ENCODE measurements at places on chromosomes 11 and 22.

DNA sequence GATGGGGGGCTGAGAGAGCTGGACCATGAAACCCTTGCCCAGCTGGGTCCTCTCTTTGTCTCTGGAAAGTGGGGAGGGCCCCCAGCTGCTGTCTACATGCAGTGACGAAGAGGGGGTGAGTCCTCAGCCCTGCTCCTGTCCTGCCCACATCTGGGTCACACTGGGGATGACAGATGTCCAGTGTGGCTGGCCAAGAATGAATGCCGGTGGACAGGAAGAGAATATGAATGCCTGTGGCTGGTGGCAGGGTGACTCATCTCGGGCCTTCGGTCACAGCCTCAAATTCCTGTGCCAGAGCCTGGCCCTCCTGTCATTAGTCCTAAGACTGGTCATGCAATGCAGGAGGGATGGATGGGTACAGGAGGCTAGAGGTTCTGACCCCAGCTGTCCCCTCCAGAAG lies 2.2 kb upstream of the PNPLA3 start:
- DNase-seq = no peak

DNA sequence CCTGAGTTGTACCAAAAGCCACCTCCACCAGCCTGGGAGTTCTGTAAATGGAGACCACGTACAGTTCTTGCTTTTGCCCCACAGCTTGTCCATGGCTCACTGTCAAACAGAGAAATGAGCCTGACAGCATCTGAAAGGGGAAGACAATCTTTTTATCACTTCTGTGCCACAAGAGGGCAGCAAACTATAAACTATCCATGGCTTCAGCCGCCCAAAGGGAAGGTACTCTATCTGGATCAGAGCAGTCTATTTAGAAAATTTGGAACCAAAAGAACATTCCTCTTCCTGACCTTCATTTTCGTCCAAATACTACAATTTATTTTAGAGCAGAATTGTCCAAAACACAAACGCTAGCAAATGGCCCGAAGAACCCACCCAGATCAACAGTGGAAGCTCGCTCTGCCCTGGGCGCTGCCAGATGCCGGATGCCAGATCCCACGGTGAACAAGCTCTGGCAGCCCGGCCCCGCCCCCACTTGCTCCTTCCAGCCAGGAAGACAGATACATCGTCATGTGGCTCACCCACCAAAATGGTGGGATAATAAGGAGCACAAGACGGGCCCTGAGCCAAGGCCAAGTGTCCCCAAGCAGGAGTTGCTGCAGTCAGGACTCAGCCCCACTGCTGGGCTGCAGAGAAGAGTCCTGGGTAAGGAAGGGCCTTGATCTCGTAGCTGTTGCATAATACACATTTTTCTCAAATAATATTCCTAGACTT lies 23.9 kb upstream of the SCGB1A1 start:
- peak; percentile 69 for DNase-seq

GRCh38 chr11:131365329-131365930 lies 5.0 kb upstream of the NTM start:
- no peak for DNase-seq

- DNase-seq = no peak
Measured at GRCh38 chr22:29216011-29216872, 10.5 kb downstream of the EMID1 start.

DNA sequence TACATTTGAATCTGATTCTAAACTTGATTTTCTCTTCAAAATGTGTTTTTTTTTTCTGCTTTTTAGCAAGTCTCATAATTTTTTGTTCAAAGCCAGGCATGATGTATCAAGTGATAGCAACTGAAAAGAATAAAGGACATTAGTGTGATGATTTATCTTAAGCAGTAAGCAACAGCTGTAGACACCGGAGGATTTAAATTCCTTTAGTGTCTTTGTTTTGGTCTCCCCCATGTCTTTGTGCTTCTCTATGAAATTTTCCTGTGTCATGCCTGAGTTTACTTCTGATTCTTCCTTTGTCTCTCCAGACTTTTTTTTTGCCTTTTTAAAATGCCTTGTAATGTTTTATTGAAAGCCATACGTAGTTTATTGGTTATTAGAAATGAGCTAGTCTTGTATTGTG lies 934.2 kb upstream of the RAG2 start:
- no peak for DNase-seq

- DNase-seq = no peak
Measured at GRCh38 chr11:65392186-65392829, 5.9 kb downstream of the FRMD8 start.

DNA sequence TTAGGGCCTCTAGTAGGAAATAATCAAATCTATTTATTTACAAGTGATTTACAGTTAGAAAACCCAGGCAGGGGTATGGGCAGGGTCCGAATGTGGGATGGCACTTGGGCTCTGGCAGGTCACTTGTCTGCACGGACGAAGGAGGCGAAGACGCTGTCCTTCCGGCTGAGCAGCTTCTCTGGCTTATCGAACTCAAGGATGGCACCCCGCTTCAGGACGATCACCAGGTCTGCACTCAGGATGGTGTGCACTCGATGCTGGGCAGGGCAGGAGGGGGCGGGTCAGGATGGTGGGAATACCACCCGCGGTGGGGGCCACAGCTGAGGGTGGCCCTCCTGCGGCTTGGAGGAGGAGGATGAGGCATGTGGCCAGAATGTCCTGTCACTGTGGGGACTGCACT lies 4.4 kb upstream of the KCNJ11 start:
- DNase-seq = no peak

GRCh38 chr11:70743329-70743728 lies 345.0 kb downstream of the CTTN start:
- DNase-seq = no peak

DNA sequence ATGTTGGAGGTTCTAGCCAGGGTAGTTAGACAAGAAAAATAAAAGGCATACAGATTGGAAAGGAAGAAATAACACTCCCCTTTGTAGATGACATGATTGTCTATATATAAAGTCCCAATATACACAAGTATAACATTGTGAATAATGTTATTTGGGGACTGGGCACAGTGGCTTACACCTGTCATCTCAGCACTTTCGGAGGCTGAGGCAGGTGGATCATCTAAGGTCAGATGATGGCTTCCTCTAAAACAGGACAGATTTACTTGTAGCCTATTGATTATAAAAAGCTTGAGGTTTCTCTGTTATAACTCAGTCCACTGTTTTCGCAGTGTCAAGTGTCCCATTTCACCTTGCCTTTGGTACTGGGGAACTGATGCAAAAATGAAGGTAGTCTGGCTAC lies 19.6 kb downstream of the ATM start:
- DNase-seq = no peak

DNA sequence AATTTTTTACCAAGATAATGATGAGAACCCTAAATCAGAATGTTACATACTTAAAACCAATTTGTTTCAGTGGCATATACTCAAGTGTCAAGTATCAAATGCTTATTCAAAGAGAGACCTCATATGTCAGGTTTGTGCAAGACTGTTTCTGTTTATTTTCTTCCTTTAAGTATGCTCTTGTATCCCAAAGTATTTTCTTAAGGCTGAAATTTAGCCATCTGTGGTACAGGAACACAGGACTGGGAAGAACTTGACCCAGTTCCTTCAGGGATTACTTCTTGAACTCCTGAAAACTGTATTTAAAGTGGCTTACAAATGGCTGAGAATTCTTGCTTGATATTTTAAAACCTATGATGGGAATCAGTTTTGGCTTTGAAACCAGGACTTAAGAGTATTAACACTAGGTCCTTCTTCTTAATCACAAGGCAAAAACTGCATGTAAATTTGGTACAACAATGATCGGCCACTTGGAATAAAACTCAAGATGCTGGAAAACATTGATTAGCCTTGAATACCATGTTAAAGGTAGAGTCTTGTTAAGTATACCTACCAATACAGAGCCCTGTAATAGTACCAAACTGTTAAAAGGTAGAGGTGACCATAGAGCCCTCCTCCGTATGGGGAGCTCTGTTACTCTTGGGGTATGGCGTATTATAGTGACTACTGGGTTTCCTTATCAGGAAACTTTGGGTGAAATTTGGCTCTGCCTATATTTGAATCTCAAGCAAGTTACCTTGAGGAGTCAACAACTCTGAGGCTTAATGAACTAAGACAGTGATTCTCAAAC lies 95.9 kb downstream of the BLID start:
- no peak for DNase-seq

- DNase-seq = no peak
Measured at GRCh38 chr22:22245935-22246525, 1.4 kb downstream of the VPREB1 start.

DNA sequence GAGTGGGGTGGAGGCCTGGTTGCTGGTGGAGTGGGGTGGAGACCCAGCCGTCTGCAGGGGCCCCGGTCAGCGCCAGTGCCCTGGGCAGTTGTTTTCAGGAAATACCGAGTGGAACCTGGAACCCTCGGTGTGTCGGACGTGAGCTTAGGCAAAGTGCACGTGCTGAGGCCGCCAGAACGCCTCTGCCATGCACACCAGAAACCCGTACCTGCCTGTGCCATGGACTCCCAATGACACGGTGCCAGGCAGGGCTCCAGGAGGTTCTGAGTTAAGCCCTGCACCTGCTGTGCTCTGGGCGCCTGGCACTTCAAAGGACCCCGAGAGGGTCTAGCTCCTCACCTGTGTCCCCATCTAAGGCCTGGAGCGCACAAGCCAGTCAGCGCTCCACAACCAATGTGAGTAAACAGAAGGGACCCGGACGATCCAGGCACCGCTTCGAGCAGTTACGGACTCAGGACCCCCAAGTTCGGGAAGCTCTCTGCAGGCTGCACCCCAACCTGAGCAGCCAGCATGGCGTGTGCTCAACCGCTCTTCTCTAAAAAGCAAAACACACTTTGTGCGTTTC lies 12.3 kb downstream of the TOLLIP start:
- DNase-seq = no peak

- DNase-seq = peak; percentile 58
Measured at GRCh38 chr11:59802639-59803176, 7.9 kb downstream of the MRPL16 start.

- no peak for DNase-seq
Measured at GRCh38 chr22:24426851-24427499, 424 bp upstream of the ADORA2A start.

- no peak for DNase-seq
Measured at GRCh38 chr11:12719221-12719620, 45.0 kb downstream of the TEAD1 start.

DNA sequence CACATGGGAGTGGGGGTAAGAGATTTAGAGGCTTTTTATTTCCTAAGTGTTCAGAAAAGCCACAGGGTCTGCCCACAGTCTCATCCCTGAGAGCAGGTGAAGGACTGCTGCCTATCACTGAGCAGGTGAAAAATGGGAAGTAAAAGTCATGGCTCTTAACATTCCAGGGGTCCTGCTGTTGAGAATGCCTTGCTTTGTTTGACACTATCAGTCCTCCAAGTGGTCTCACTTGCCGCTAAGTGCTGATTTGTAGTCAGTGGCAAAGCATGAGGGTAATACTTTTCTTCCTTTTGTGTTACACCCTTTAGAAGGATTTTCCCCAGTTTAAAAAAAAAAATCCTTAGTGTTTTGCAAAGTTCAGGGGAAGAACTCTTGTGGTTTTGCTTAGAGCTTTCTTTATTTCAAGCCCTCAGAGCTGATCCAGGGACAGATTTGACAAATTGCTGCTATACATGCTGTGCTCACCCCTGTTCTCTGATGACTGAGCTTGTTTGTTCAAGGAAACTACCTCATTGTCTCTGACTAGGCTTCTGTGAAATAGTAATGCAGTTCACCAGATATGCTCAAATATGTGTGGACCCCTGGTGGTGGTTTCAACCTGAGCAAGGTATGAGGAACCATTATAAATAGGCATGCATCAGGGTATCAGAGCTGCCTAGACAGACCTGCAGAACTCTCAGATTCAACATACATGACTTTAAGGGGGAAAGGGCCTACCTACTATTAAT lies 141.0 kb downstream of the ARHGAP42 start:
- peak; percentile 4 for DNase-seq

GRCh38 chr11:106974831-106975230 lies 43.4 kb downstream of the GUCY1A2 start:
- DNase-seq = no peak

DNA sequence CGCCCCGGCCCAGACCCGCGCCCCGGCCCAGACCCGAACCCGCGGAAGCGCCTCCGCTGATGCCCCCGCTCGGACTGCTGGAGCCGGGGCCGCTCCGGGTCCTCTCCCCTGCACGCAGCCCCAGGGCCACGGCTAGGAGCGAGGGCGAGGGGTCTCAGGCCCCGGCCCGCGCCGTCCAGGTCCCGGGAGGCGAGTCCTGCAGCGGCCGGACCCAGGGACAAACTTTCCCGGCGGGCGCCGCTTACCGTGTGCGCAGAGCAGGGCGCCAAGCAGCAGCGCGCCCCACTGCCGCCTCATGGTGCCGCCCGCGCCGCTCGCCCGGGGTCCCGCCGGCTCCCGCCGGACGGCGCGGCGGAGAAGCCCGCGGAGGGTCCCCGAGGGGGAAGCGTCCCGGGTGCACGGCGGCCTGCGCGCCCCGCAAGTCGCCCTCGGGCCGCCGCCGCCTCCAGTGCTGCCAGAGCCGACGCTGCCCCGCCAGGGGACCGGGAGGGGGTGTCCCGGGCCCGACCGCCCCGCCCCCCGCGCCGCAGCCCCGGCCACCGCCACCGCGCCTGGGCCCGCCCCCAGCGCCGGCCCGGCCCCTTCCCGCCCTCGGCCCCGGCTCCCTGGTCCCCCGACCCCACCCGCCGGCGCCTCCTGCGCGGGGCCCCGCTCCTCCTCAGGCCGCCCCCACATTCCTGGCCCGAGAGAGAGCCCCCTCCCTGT lies at the start of gene LRP4:
Gene LRP4, minus strand, starts transcription at position 468 of the 705 bp plus-strand sequence. Its CDS starts 171 bp downstream, at position 297.
- DNase-seq = no peak

GRCh38 chr11:1008001-1008802 lies 28.3 kb downstream of the MUC6 start:
- no peak for DNase-seq

- DNase-seq = peak; percentile 80
Measured at GRCh38 chr11:126480410-126481302, 125.2 kb downstream of the ST3GAL4 start.

DNA sequence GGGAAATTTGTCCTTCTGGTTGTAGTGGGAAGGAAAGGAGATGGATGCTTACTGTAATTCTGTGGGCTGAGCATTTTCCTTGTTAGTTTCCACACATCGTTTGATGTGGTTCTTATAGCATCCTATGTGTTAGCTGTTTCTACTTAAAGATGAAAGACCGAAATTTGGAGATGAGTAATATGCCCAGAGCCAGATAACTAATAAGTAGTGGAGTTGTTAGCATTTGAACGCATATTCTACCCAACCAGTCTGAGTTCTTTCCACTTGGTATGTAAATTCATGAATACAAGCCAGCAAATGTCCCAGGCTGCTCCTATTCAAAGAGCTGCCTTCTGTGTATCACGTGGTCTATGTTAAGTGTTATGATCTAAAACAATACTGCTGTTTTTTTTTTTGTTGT lies 14.6 kb downstream of the SPECC1L start:
- DNase-seq = no peak

DNA sequence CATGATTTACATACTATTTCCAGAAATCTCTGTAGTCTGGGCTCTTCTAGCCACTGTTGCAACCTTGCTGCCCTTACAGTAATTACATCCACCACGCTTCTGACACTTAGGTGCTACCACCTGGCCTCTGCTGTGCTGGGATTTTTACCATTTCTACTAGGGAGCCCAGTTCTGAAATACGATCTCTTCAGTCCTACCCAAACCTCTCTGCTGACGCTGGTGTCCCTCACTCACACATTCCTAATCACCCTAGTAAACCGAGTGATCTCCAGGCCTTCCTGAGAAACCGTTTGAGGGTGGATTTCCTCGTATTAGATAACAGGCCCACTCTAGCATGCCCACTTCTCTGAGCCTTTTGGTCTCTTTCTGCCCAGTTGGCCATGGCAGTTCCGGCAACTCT lies 588.9 kb upstream of the CADM1 start:
- DNase-seq = no peak

All from KG1 (cell line).